Caki2 (cell line): ENCODE measurements at places on chromosomes 11 and 22. TPM values are rescaled to one million over a fixed set of nuclear protein-coding genes. Genes with fewer than 3 reads are reported as not detected.

GRCh38 chr11:62148271-62148980 lies 24.6 kb downstream of the INCENP start:
- no peak for DNase-seq

- DNase-seq: no peak
Measured at GRCh38 chr11:118217575-118217974, 7.2 kb downstream of the JAML start.

Gene ELMOD1
- total RNA-seq: 0.17 TPM in 1 of 2 replicates, not detected in the other

DNA sequence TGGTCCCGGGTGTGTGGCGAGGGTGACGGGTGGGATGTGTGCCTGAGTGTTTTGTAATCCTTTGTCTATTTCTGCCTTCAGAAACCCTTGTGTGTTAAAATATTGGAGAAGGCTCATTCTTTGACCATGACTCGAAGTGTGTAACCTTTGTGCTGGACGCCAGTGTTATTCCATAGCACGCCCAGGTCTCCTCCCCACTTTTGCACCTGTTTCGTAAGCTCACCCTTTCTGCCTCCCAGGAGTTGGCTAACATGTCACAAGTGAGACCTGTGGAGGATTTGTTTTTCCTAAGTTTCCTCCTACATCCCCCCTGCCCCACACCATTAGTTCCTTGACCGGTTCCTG lies 382 bp downstream of the C11orf54 start:
- no peak for DNase-seq

GRCh38 chr11:121881806-121882205 lies 234.2 kb downstream of the BLID start:
- no peak for DNase-seq

- no peak for DNase-seq
Measured at GRCh38 chr22:25085156-25085555, 114.5 kb upstream of the CRYBB3 start.

- DNase-seq: no peak
Measured at GRCh38 chr11:18581825-18582224, 6.7 kb downstream of the UEVLD start.

- no peak for DNase-seq
Measured at GRCh38 chr11:97751952-97752351, 1268.8 kb upstream of the CNTN5 start.

- DNase-seq: no peak
Measured at GRCh38 chr11:29507376-29507775, 509.5 kb downstream of the KCNA4 start.

GRCh38 chr11:113581713-113582112 lies 106.5 kb upstream of the DRD2 start:
- no peak for DNase-seq

GRCh38 chr11:74557526-74557925 lies 34.9 kb upstream of the POLD3 start:
- DNase-seq: no peak

DNA sequence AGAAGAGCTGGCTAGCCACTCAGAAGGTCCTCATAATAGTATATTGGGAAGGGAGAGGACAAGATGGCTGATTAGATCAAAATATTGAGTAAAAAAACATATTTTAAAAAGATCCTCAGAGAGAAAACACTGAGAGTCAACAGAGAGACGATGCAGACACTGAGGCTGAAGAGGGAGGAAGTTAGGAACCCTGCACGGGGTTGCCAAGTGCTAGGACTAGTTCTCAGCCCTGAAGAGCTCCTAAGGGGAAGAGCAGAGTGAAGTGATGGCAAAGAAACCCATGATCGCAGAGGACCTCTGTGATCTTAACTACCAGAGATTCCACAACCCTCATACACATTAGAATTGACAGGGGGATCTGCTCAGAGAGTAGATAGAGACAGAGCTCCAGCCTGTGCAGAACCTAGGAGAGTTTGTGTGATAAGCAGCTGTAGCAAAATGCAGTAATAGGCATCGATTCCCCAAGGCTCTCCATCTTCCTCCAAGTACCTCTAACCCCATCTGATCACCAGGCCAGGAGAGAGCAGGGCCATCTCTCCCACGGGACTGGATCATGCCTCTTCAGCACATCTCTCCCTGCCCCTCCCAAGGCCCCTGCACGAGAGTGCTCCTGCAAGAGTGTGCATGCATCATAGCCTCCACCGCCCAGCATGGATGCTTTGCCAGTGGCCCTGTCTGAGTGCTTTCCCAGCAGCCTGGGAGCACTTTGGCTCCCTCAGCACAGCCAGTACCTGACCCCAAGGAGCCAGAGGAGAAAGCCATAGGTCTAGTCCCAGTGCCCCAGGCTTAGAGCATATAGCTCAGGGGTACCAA lies 41.2 kb upstream of the ARL14EP start:
- no peak for DNase-seq
